Putamen (tissue), 1 donor: ENCODE measurements at places on chromosomes 4 and X.

GRCh38 chrX:17860179-17860780 lies 818 bp downstream of the RAI2 start:
- no peak for DNase-seq

DNA sequence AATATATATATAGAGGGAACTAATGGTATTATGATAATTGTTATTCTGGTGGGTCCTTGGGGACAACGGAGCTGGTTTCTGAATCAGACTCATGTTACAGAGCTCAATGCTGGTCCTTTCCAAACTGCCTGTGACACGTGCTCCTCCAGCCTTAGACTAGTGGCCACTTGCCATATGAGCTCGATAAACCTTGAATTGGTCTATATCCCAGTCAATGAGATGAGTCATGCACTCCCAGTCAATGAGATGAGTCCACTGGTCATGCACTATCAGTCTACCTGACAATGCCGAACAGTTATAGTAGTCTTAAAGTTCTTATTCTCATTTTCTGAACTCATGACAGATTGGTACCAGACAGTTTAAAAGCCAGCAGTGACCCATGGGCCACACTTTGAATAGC lies 325.2 kb downstream of the LDB2 start:
- DNase-seq: no peak

DNA sequence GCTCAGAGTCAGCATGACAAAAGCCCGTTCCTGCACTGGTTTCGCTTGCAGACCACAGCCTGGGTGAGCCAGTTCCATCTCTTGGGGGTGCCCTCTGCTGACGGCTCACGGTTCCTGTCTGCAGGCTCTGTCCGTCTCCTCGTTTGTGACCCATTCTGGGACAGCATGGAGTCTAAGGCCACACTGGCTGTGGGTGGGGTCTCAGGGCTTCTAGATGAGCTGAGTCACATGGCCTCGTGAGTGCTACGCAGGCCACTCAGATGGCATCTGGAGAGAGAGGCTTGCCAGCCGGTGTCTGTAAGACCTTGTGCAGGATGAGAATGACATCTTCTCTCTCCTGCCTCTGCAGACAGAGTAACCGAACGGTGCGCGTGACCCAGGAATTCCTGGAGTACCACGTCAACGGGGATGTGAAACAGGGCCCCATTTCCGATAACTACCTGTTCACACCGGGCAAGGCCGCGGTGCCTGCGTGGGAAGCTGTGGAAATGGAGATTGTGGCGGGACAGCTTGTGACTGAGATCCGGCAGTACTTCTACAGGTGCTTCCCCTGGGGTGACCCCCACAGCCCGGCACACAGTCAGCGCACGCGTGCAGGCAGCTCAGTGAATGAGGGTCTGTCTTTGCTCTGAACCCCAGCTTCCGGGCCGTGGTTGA lies 31.6 kb upstream of the MRFAP1 start:
- DNase-seq: peak; percentile 13

DNA sequence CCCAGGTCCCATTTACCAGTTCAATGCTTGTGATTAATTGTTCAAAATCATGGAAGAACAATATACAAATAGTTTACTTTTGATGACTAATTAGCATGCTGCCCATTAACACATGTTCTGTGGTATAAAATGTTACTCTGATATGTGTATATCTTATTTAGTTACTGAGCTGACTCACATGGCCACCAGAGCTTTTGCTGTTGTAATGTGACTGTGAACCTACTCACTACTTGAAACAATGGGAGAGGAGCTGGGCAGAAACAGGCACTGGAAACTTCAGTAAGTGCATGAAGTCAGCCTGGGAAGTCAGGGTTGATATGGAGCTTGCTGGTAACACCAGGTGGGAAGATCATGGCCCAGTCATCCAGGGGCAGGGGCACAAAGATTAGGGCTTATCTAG lies 72.7 kb upstream of the MAD2L1 start:
- no peak for DNase-seq

GRCh38 chr4:2172627-2173231 lies 69.2 kb downstream of the HAUS3 start:
- no peak for DNase-seq
